Uterus (tissue), 4 donors: ENCODE measurements at places on chromosomes 1 and 21. TPM values are rescaled to one million over a fixed set of nuclear protein-coding genes. Genes with fewer than 3 reads are reported as not detected.

TAGLN2 gene
- 197 TPM for total RNA-seq

- H3K36me3 ChIP-seq: no peaks in the 10 kb centered on the region
- H3K4me3 ChIP-seq: no peak overlapping the region
- DNase-seq: no peak
- no peak overlapping the region for H3K27ac ChIP-seq
Observed at GRCh38 chr21:29224006-29224405, 74.7 kb upstream of the BACH1 start.

GJA5 gene
- 13.8 TPM for total RNA-seq

ST6GALNAC3 gene
- total RNA-seq: 20.0 TPM

- no peaks in the 10 kb centered on the region for H3K27me3 ChIP-seq
- H3K4me1 ChIP-seq: no peaks in the 10 kb centered on the region
- H3K36me3 ChIP-seq: no peaks in the 10 kb centered on the region
- no peak overlapping the region for H3K27ac ChIP-seq
- DNase-seq: no peak
Observed at GRCh38 chr1:228849011-228849541, 113.8 kb downstream of the RHOU start.

MROH9 gene
- not detected for total RNA-seq

- no peaks in the 10 kb centered on the region for H3K4me1 ChIP-seq
- peak overlapping the region; percentile 33 for H3K27ac ChIP-seq
- H3K27me3 ChIP-seq: no peaks in the 10 kb centered on the region
- no peak overlapping the region for H3K4me3 ChIP-seq
Observed at GRCh38 chr1:198776602-198777029, 137.8 kb downstream of the PTPRC start.

DNA sequence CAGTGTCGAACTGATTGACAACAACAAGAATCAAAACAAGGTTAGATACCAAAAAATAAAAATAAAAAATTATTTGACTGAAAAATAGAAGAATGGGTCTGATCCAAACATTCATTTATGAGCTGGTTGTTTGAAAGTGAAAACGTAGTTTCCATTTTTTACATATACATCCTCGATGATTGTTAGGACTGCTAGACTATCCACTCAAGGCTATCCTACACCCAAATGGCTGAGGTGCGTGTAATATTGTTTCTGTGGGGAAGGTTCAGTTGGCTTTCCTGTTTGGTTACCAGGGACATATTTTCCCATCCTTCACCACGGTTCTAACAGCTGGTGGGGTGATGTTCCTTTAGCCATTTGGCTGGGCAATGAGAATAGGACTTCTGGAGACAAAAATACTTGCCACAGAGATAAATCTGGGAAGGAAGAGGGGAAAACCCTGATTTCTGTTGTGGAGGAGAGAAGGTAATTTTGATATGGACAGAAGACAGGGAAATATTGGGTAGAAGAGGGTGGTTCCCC lies 66.3 kb downstream of the MAP3K7CL start:
- H3K36me3 ChIP-seq: no peaks in the 10 kb centered on the region
- H3K27me3 ChIP-seq: no peaks in the 10 kb centered on the region
- H3K27ac ChIP-seq: peak overlapping the region; percentile 28
- no peaks in the 10 kb centered on the region for H3K4me1 ChIP-seq
- DNase-seq: no peak
- H3K4me3 ChIP-seq: no peak overlapping the region

- no peak for DNase-seq
- H3K27me3 ChIP-seq: no peaks in the 10 kb centered on the region
- no peak overlapping the region for H3K27ac ChIP-seq
- peaks cover 6% of the 10 kb centered on the region for H3K4me1 ChIP-seq
Observed at GRCh38 chr1:181127898-181128453, 39.5 kb downstream of the IER5 start.

GRCh38 chr1:200979574-200980451 lies 43.7 kb downstream of the KIF21B start:
- H3K4me1 ChIP-seq: no peaks in the 10 kb centered on the region
- no peaks in the 10 kb centered on the region for H3K36me3 ChIP-seq
- H3K27ac ChIP-seq: no peak overlapping the region
- DNase-seq: no peak

LIX1L gene
- 26.2 TPM for total RNA-seq

GRCh38 chr1:161305867-161306519 lies 3.8 kb downstream of the MPZ start:
- H3K4me1 ChIP-seq: no peaks in the 10 kb centered on the region
- peak overlapping the region; percentile 59 for H3K4me3 ChIP-seq
- DNase-seq: peak; percentile 71
- H3K27me3 ChIP-seq: no peaks in the 10 kb centered on the region

DNA sequence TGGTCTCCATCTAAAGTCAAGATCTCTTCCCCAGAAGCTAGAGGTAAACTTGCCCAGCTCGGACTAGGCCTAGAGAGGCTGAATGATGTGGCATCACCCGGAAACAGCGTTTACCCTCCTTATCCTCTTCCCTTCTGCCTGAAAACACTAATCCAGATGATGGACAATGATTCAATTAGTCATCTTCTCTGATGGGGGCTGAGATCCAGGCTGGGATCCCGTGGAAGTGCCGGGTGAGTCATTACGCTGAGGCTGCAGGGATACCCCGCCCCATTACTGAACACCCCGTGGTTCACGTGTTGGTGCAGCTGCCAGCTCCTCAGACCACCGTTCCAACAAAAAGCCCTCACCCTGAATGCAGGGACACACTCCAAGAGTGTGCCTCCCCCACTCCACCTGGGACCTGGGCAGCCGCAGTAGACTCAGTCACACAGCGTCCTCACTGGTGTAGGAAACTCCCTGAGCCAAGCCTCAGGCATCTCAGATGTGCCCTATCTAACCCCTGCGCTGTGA lies 2.0 kb downstream of the S100A6 start:
- DNase-seq: peak; percentile 82
- no peaks in the 10 kb centered on the region for H3K36me3 ChIP-seq
- H3K4me3 ChIP-seq: peak overlapping the region; percentile 82

USP48 gene
- total RNA-seq: 40.6 TPM

GRCh38 chr21:34908419-34909055 lies 140.6 kb downstream of the RUNX1 start:
- H3K4me3 ChIP-seq: no peak overlapping the region
- no peaks in the 10 kb centered on the region for H3K36me3 ChIP-seq
- DNase-seq: peak; percentile 33
- no peaks in the 10 kb centered on the region for H3K27me3 ChIP-seq

KCTD3 gene
- total RNA-seq: 92.4 TPM

DNA sequence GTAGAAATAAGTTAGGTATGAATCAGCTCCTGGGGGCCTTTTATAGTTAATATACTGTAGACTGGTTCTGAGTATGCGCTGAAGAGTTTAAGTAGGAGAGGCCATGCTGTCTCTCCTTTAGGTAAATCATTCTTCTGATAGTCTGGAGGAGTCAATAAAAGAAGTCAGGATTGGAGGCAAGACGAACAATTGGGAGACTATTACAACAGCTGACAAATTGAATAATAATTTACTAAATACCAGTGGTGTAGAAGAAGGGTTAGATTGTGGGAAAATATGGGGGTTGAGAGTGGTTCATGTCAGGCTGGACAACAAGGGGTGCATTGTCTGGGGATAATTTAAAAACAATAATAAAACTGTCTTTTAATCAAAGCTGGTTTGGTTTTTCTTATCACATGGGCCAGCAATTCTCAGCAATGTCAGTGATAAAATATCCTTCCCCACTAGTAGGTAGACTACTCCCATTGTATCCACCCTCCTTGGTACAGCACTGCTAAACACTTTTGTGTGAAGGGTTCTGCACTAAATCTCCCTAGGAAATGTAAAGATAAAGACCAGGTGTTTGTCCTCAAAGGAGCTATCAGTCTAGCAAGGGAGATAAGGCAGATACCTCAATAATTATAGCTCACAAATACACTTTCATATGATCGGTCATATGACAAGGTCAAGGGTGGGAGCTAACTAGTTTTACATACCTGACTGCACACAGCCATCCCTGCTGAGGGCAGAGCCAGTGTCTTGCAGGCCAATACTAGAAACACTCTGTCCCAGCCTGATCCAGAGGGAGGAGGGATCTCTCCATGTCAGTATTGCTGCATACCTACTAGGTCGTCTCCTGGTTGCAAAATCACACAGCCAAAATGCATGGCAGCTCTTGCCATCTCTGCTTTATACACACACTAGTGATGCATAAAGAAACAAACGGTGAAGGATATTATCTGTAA lies 299.7 kb downstream of the VAV3 start:
- no peak overlapping the region for H3K4me3 ChIP-seq
- DNase-seq: peak; percentile 36
- H3K4me1 ChIP-seq: no peaks in the 10 kb centered on the region
- no peaks in the 10 kb centered on the region for H3K27me3 ChIP-seq
- no peaks in the 10 kb centered on the region for H3K36me3 ChIP-seq
- H3K27ac ChIP-seq: peak overlapping the region; percentile 17

OR2L5 gene
- total RNA-seq: not detected

GRCh38 chr1:206784471-206784903 lies 12.2 kb upstream of the IL10 start:
- no peak overlapping the region for H3K4me3 ChIP-seq
- DNase-seq: no peak
- H3K4me1 ChIP-seq: no peaks in the 10 kb centered on the region
- no peaks in the 10 kb centered on the region for H3K36me3 ChIP-seq
- H3K27me3 ChIP-seq: no peaks in the 10 kb centered on the region

ADCY10 gene
- total RNA-seq: 1.2 TPM

GRCh38 chr21:34808569-34809204 lies 139.9 kb downstream of the CLIC6 start:
- no peaks in the 10 kb centered on the region for H3K27me3 ChIP-seq
- H3K36me3 ChIP-seq: no peaks in the 10 kb centered on the region
- no peak overlapping the region for H3K4me3 ChIP-seq
- H3K4me1 ChIP-seq: no peaks in the 10 kb centered on the region
- H3K27ac ChIP-seq: no peak overlapping the region
- no peak for DNase-seq

- peak overlapping the region; percentile 90 for H3K27ac ChIP-seq
- no peak overlapping the region for H3K4me3 ChIP-seq
- no peak for DNase-seq
- H3K27me3 ChIP-seq: no peaks in the 10 kb centered on the region
Observed at GRCh38 chr1:44032170-44032790, 1.0 kb upstream of the SLC6A9 start.

DSCAM gene
- total RNA-seq: not detected

DNA sequence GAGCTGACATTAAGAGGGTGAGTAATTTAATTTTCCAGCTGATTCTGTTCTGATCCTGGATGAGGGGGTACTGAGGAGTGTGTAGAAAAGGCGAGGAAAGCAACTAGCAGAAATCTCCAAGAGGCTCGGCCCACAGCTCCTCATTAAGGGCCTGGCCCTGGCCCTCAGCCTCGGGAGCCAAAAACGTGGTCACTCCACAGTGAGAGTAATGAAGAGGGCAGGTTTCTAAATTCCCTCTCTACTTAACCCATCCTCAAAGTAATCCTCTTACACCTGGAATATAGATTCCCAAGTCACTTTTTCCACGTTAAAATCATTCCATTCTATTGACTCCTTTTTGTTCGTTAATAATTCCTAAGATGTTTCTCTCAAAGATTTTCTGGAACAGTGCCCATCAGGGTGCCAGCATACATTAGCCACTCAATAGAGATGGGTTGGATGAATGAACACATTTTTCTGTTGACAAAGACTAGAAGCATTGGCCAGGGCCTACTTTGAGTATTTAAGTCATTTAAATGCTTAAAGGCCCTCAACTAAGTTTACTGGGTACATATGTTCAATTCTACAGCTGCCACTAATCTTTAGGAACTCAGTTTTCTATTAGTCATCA lies 1.1 kb upstream of the COL11A1 start:
- no peaks in the 10 kb centered on the region for H3K4me1 ChIP-seq
- no peak overlapping the region for H3K27ac ChIP-seq
- H3K36me3 ChIP-seq: no peaks in the 10 kb centered on the region
- no peaks in the 10 kb centered on the region for H3K27me3 ChIP-seq

LCE6A gene
- not detected for total RNA-seq

FAM151A gene
- not detected for total RNA-seq

KRTAP13-2 gene
- not detected for total RNA-seq

GNB1 gene
- total RNA-seq: 91.2 TPM

DNA sequence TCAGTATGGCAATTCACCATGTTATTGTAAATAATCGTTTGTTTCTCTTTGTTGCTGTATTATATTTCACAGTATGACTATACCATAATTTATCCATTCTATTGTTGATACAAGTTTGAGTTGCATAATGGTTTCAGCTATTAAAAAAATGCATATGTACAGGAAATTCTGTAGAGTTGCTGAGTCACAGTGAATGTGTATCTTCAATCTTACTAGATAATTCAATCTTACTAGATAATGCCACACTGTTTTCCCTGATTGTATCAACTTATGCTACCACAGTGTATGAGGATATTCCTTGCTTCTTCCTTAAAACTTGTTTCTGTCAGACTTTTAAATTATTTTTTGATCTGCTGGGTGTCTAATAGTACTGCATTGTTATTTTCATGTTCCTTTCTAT lies 3.5 kb upstream of the COA6 start:
- H3K36me3 ChIP-seq: no peaks in the 10 kb centered on the region
- no peak for DNase-seq
- H3K27me3 ChIP-seq: no peaks in the 10 kb centered on the region
- H3K27ac ChIP-seq: no peak overlapping the region

STXBP3 gene
- total RNA-seq: 166 TPM

DNA sequence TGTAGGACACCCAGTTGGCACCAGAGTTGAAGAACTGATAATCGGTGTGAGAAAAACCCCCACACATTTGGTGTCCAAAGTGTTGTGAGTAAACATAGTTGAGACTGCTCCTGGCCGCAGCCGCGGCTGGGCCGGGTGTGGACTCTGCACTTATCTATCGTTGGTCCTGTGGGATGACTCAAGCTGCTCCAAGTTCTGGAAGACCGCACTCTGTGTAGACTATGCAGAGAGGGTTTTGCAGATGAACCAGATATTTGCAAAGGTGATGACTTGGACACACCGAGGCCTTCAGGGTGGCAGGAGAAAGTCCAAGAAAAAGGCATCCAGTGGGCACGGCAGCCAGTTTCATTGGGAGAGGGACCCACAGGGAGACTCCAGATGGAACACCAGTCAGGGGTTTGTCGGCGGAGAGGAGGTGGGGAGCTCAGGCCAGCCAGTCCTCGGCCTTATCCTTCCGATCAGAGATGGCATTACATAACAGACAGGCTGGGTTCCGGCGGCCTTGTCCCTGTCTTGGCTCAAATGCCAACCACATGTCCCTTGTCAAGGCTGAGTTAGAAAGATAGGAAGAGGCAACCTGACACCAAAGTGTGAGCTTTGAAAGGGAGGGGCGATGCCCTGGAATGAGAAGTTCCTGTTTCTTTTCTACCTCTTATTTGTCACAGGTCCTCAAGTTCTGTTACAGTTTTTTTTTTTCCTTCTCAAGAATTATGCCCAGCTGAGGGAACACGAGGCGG lies 21.1 kb downstream of the C2CD2 start:
- H3K27ac ChIP-seq: peak overlapping the region; percentile 80
- H3K36me3 ChIP-seq: no peaks in the 10 kb centered on the region
- peak; percentile 40 for DNase-seq
- no peak overlapping the region for H3K4me3 ChIP-seq
- H3K4me1 ChIP-seq: peaks cover 6% of the 10 kb centered on the region
- H3K27me3 ChIP-seq: no peaks in the 10 kb centered on the region

GRCh38 chr1:175678471-175678870 lies 64.9 kb downstream of the TNR start:
- no peaks in the 10 kb centered on the region for H3K27me3 ChIP-seq
- no peaks in the 10 kb centered on the region for H3K36me3 ChIP-seq
- no peak overlapping the region for H3K27ac ChIP-seq
- no peak overlapping the region for H3K4me3 ChIP-seq
- DNase-seq: no peak

GRCh38 chr1:221456918-221457317 lies 285.0 kb downstream of the DUSP10 start:
- H3K4me3 ChIP-seq: no peak overlapping the region
- H3K27ac ChIP-seq: no peak overlapping the region
- no peaks in the 10 kb centered on the region for H3K36me3 ChIP-seq
- DNase-seq: no peak
- H3K27me3 ChIP-seq: no peaks in the 10 kb centered on the region

GRCh38 chr1:58741678-58742553 lies 41.9 kb downstream of the JUN start:
- peaks cover 4% of the 10 kb centered on the region for H3K4me1 ChIP-seq
- H3K27me3 ChIP-seq: no peaks in the 10 kb centered on the region
- no peak overlapping the region for H3K27ac ChIP-seq
- H3K36me3 ChIP-seq: no peaks in the 10 kb centered on the region
